T-helper 2 cell treated with Interferon-gamma antibody and Interleukin-4, amounts not matched to agents 5 μg/mL and 100 μg/mL, for 36 hours (primary cell): ENCODE measurements at places on chromosomes 5 and 9.

DNA sequence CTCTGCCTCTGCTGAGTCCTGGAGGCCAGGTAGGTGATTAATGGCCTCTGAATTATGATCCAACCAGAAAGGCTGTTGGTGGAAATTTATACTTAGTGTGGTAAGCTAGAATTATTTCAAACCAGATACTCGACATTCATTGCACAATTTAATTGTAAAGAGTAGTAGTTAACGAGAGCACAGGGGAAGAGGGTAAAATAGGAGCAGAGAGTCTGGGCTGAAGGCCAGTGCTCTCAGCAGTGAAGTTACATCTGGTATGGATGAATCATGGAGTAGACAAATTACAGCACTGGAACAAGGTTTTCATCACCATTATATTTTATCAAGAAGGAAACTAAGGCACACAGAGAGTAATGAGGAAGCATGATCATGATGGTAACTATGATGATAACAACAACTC, 92.5 kb downstream of the TLR4 start:
- no peak overlapping the region for H3K4me3 ChIP-seq
- no peak for DNase-seq
- H3K36me3 ChIP-seq: no peaks in the 10 kb centered on the region

DNA sequence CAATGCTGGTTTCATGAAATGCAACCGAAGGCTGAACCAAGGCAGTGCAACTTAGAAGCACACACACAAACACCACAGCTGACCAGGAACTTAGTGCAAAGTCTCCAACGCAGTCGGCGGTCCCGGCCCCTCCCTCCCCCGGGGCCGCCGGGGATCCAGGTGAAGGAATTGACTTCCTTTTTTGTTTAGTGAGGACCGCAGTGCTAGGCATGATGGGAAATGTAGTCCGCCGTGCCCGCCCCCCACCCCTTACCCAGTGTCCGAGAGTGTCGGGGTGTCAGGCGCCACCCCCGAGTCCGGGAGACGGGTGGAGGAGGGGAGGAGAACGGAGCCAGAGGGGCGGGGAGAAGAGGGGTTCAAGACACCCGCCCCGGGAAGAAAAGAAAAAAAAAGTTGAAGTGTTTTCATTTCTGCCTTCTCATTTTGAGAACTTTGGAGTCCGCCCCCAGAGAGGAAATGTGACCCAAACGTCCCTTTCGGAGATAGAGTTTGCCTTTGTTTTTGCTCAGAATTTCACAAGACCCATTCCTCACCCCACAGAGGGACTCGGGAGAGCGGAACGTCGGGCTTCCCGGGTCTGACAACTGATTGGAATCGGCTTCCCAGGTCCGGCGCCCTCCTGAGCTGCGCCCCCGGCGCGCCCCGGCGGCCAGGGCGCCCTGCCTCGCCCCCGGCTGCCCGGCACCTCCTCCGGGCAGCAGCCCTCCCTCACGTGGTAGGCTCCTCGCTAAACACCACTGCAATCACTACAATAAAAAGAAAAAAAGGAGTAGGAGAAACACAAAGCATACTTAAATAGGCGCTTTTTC, 2.0 kb downstream of the IER5L start:
- H3K4me1 ChIP-seq: peaks cover 10% of the 10 kb centered on the region
- peak; percentile 85 for DNase-seq
- H3K27me3 ChIP-seq: peaks cover 11% of the 10 kb centered on the region
- peak overlapping the region; percentile 91 for H3K27ac ChIP-seq
- no peaks in the 10 kb centered on the region for H3K36me3 ChIP-seq

DNA sequence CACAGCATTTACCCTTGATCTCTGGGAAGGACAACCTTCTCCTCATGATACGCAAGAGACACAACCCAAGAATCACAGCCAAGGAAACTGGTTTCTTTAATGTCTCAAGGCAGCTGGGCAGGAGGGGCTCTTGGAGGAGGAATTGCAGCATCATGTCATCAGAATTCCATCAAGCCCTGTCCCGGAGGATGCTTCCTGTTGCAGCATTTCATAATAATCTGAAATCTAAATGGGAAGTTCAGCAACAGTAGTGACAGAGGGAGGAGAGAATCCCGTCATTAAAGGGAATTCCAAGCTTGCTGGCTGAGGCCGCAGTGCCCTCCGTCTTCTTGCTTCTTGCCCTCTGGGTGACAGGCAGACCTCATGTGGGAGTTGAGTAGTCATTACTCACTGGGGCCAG, 192.7 kb downstream of the TENT4A start:
- no peak for DNase-seq
- no peak overlapping the region for H3K27ac ChIP-seq
- no peak overlapping the region for H3K4me3 ChIP-seq
- no peaks in the 10 kb centered on the region for H3K4me1 ChIP-seq
- no peaks in the 10 kb centered on the region for H3K36me3 ChIP-seq

GRCh38 chr9:92775466-92775865, 10.8 kb upstream of the BICD2 start:
- no peak for DNase-seq
- no peaks in the 10 kb centered on the region for H3K4me1 ChIP-seq
- H3K4me3 ChIP-seq: no peak overlapping the region
- H3K27ac ChIP-seq: no peak overlapping the region
- peaks cover 14% of the 10 kb centered on the region for H3K27me3 ChIP-seq
- H3K36me3 ChIP-seq: no peaks in the 10 kb centered on the region

GRCh38 chr5:16799796-16800195, 136.3 kb downstream of the MYO10 start:
- no peak overlapping the region for H3K4me3 ChIP-seq
- H3K4me1 ChIP-seq: no peaks in the 10 kb centered on the region
- H3K27ac ChIP-seq: no peak overlapping the region
- H3K36me3 ChIP-seq: no peaks in the 10 kb centered on the region
- H3K27me3 ChIP-seq: no peaks in the 10 kb centered on the region

- peaks cover 19% of the 10 kb centered on the region for H3K4me1 ChIP-seq
- H3K27me3 ChIP-seq: no peaks in the 10 kb centered on the region
- no peak for DNase-seq
- H3K36me3 ChIP-seq: no peaks in the 10 kb centered on the region
- H3K27ac ChIP-seq: no peak overlapping the region
- H3K4me3 ChIP-seq: no peak overlapping the region
These were observed 51.7 kb downstream of the FBXW11 start for GRCh38 chr5:171954721-171955120.

- H3K4me1 ChIP-seq: no peaks in the 10 kb centered on the region
- H3K27me3 ChIP-seq: peaks cover 16% of the 10 kb centered on the region
- H3K4me3 ChIP-seq: no peak within 1 kb of the TSS
- no peaks in the 10 kb centered on the region for H3K36me3 ChIP-seq
- DNase-seq: no peak
- no peak within 1 kb of the TSS for H3K27ac ChIP-seq
These were observed at the start of gene IL33 for GRCh38 chr9:6215562-6215961. Gene IL33, plus strand, starts transcription at chr9:6215807. Its CDS starts 25,888 bp downstream, at chr9:6241695.

DNA sequence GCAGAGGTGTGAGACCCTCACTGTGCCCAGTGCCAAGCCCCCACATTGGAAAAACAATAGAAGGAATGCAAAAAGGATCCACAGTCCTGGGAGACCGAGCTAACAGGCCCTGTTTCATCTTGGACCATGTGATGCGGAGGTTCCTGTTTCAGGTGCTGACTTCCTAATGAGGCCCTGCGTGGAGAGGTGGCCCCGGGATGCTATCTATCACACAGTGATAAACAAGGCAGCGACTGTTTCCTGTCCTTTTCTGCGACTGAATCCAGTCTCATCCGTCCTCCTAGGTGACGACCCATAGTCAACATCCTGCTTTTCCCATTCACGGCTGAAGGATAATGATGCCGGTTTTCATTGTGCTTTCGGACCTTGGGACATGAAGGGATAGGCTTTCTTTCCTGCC, 56.4 kb upstream of the BOD1 start:
- no peak overlapping the region for H3K4me3 ChIP-seq
- no peaks in the 10 kb centered on the region for H3K36me3 ChIP-seq

DNA sequence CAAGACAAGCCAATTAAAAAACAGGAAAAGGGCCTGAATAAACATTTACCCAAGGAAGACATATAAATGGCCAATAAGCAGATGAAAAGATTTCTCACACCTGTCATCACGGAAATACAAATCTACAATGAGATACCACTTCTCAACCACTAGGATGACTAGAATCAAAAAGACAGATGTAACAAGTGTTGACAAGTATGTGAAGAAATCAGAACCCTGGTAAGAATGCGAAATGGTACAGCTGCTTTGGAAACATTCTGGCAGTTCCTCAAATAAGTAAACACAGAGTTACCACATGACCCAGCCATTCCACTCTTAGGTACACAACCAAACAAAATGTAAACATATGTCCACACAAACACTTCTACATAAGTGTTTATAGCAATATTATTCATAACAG, 32.5 kb downstream of the LEAP2 start:
- H3K27ac ChIP-seq: no peak overlapping the region
- no peak for DNase-seq
- H3K4me1 ChIP-seq: no peaks in the 10 kb centered on the region
- H3K27me3 ChIP-seq: no peaks in the 10 kb centered on the region

DNA sequence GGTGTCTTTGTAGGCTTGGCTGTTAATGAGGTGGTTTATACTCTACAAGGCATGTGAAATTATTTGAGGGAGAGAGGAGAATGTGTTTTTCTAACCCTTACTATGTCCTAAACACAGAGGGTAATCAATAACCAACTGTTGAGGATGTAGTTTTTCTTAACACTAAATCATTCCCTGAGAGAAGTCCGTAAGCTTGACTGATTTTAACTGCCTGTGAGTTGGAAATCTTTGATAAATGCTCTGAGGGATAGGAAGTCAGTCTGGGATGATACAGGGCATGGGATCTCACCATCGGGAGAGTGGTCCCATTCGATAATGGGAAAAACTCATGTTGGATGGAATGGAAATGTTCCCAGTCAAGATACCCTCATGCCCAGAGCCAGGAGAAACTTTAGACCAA, 249.6 kb downstream of the PDZD2 start:
- H3K4me1 ChIP-seq: no peaks in the 10 kb centered on the region
- H3K36me3 ChIP-seq: no peaks in the 10 kb centered on the region
- no peak overlapping the region for H3K27ac ChIP-seq
- no peaks in the 10 kb centered on the region for H3K27me3 ChIP-seq
- DNase-seq: no peak
- no peak overlapping the region for H3K4me3 ChIP-seq

GRCh38 chr9:126986506-126986951, 71.9 kb downstream of the RALGPS1 start:
- DNase-seq: peak; percentile 36
- peak overlapping the region; percentile 73 for H3K4me3 ChIP-seq
- peaks cover 17% of the 10 kb centered on the region for H3K36me3 ChIP-seq

DNA sequence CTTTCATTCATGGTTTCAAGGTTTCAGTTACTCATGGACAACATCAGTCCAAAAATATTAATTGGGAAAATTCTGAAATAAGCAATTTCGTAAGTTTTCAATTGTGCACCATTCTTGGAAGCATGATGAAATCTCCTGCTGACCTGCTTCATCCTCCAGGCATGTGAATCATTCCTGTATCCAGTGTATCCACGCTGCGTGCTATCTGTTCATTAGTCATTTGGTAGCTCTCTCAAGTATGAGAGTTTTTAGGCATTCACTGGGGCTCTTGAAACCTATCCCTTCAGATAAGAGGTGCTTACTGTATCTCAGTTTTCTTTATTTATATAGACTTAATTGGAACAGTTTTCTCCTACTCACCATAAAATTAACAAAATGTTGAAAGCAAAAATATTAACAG, 293.0 kb downstream of the CDH12 start:
- H3K36me3 ChIP-seq: no peaks in the 10 kb centered on the region
- H3K4me3 ChIP-seq: no peak overlapping the region
- H3K27me3 ChIP-seq: no peaks in the 10 kb centered on the region

DNA sequence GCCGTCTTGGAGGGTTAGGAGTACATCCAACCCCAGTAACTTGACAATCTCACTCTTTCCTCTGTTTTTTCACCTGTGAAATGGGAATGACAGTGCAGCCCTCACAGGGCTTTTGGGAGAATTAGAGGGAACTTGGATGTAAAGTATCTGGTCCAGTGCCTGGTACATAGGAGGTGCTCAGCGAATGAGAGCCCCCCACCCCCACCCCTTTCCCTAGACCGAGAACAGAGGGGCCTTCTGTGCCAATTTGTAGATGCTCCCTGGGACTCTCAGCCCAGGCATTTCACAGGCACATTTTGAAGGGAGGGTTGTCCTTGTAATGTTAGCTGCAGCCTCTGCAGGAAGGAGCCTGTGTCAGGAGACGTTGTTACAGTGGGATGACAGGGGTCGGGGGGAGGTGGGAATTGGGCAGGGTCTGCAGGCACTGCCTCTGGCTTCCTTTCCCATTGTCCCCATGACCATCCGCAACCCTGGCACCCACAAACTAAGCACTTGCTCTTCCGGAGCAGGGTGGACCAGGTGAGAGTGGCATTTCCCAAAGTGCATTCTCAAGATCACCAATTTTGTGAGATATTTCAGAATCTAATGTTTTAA, 47.0 kb downstream of the AMBP start:
- H3K27ac ChIP-seq: no peak overlapping the region
- no peaks in the 10 kb centered on the region for H3K4me1 ChIP-seq

DNA sequence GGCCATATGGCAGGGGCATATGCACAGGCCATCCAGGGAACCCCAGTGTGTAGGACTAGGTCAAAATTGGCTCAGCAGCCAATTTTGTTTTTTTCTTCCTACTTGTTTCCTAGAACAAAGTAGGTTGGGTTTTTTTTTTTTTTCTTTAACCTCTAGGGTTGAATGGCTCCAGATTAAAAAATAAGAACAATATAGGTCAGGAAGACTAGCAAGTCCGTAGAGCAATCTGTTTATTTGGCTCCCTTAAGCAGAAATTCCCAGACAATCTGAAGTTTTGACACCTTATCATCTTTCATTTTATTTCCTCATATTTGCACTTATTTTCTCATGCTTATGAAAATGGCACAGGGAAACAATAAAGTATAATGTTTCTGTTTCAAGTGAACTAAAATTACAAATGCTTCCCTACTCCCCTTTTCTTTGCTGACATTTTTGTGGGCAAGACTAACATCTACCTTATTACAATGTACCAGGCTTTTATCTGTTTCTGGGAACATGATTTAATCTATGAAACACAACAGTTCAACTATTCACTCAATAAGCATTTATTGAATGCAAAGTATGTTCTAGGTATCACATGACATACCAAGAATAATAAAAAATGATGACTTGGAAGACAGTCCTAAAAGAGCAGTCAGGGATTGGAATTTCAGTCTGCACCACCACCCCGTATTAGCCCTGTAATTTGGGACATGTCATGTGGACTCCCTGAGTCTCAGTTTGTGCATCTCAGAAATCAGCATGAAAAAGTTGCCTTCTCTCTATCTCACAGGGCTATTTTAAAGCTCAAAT, 30.5 kb downstream of the TLR4 start:
- peaks cover 11% of the 10 kb centered on the region for H3K27me3 ChIP-seq
- H3K4me3 ChIP-seq: no peak overlapping the region
- no peak for DNase-seq
- H3K4me1 ChIP-seq: no peaks in the 10 kb centered on the region
- no peaks in the 10 kb centered on the region for H3K36me3 ChIP-seq
- no peak overlapping the region for H3K27ac ChIP-seq

GRCh38 chr9:2662496-2662895, 40.9 kb downstream of the VLDLR start:
- no peak overlapping the region for H3K4me3 ChIP-seq
- no peak overlapping the region for H3K27ac ChIP-seq
- no peaks in the 10 kb centered on the region for H3K27me3 ChIP-seq
- peaks cover 19% of the 10 kb centered on the region for H3K4me1 ChIP-seq
- DNase-seq: no peak

- no peaks in the 10 kb centered on the region for H3K27me3 ChIP-seq
- no peaks in the 10 kb centered on the region for H3K36me3 ChIP-seq
- H3K27ac ChIP-seq: no peak overlapping the region
- H3K4me3 ChIP-seq: no peak overlapping the region
These were observed 267.9 kb upstream of the PDE4D start for GRCh38 chr5:60161340-60161934.
